Left lung (tissue), 14 donors: ENCODE measurements at places on chromosomes 2 and 18. TPM values are rescaled to one million over a fixed set of nuclear protein-coding genes. Genes with fewer than 3 reads are reported as not detected.

- DNase-seq: no peak
- H3K4me1 ChIP-seq: peaks cover 5% of the 10 kb centered on the region
- H3K27ac ChIP-seq: no peak overlapping the region
- H3K27me3 ChIP-seq: no peaks in the 10 kb centered on the region
- peaks cover 44% of the 10 kb centered on the region for H3K36me3 ChIP-seq
These were observed 115.3 kb upstream of the ITGB6 start for GRCh38 chr2:160315337-160315736.

DNA sequence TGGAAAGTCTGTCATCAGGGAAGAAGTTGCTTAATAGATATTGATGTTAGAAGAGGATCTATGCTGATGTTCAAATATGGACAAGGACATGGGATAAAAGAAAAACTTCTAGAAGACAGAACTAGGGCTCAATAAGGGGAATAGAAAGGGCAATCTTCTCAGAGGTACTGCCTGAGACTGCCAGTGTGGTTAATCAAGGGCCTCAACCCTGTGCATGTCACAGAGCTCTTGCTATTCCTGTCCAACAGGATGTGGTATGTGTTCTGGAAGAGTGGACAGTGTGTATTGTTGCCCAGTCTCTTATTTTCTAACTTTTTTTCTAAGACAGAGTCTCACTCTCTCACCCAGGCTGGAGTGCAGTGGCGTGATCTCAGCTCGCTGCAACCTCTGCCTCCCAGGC, 27.8 kb upstream of the RNF125 start:
- DNase-seq: peak; percentile 10
- H3K4me3 ChIP-seq: no peak overlapping the region
- no peaks in the 10 kb centered on the region for H3K4me1 ChIP-seq
- no peaks in the 10 kb centered on the region for H3K36me3 ChIP-seq

- H3K27me3 ChIP-seq: peaks cover 11% of the 10 kb centered on the region
- no peak overlapping the region for H3K27ac ChIP-seq
- no peak overlapping the region for H3K4me3 ChIP-seq
These were observed 7.3 kb downstream of the EMILIN2 start for GRCh38 chr18:2853926-2854664.

DNA sequence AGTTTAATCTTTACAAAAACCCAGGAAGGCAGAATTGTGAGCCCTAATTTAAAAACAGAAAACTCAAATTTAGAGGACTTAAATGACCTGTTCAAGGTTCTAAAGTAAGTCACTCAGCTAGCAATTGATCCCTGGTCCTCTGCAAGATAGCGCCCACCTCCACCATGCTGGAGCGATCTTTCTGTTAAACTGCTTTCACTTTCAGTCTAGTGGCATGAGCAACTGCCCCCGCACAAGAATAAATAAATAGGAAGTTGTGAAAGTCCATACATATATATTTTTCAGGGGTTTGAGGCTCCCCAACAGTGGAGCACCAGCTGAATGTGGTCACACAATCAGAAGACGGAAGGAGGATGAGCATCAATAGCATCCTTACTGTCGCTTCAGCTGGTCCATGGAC, 217.9 kb downstream of the NAPG start:
- no peaks in the 10 kb centered on the region for H3K36me3 ChIP-seq
- H3K4me1 ChIP-seq: no peaks in the 10 kb centered on the region
- DNase-seq: no peak
- no peaks in the 10 kb centered on the region for H3K27me3 ChIP-seq
- no peak overlapping the region for H3K4me3 ChIP-seq

DNA sequence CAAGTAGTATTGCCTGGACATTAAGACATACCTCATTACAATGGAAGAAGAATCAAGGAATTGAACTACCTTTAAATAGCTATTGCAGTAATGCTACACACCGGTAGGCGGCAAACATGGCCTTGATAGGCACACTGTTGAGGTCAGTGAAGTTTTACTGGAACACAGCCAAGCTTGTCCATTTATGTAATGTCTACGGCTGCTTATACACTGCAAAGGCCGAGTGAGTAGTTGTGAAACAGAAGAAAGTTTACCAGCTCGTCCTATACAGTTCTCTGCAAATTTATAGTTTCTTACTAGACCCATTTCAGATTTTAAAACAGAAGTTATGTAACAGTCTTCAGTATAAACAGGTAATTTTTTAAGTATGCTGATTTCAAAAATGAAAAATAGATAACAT, 38.8 kb downstream of the PPP4R1 start:
- H3K36me3 ChIP-seq: no peaks in the 10 kb centered on the region
- peak; percentile 96 for DNase-seq
- H3K27ac ChIP-seq: no peak overlapping the region
- no peak overlapping the region for H3K4me3 ChIP-seq

GRCh38 chr2:100178085-100178788, 35.8 kb upstream of the AFF3 start:
- H3K4me3 ChIP-seq: no peak overlapping the region
- no peaks in the 10 kb centered on the region for H3K36me3 ChIP-seq
- DNase-seq: no peak
- no peaks in the 10 kb centered on the region for H3K4me1 ChIP-seq
- no peaks in the 10 kb centered on the region for H3K27me3 ChIP-seq

DNA sequence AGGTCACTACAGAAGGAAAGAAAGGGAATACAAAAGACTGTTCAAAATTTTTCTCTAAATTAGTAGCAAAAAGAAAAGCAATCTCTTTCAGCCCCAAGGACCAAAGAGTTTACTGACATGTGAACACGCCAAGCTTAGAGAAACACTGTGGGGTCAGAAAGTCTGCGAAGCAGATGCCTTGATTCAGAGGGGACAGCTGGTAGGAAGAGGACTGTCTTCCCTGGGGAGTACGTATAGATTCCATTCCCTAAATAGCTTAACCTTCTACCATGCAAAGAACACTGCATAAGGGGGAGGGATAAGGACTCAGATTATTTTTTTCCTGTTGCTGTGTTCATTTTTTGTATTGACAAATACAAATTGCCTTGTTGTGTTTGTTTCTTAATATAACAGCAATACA, 96.1 kb downstream of the IRS1 start:
- no peaks in the 10 kb centered on the region for H3K4me1 ChIP-seq
- no peaks in the 10 kb centered on the region for H3K36me3 ChIP-seq
- no peaks in the 10 kb centered on the region for H3K27me3 ChIP-seq
- no peak for DNase-seq

GRCh38 chr2:79789811-79790210, 277.0 kb downstream of the CTNNA2 start:
- DNase-seq: no peak
- H3K27ac ChIP-seq: no peak overlapping the region
- no peaks in the 10 kb centered on the region for H3K36me3 ChIP-seq
- H3K4me1 ChIP-seq: no peaks in the 10 kb centered on the region
- no peak overlapping the region for H3K4me3 ChIP-seq

- H3K36me3 ChIP-seq: no peaks in the 10 kb centered on the region
- no peak overlapping the region for H3K27ac ChIP-seq
- H3K4me1 ChIP-seq: no peaks in the 10 kb centered on the region
- no peaks in the 10 kb centered on the region for H3K27me3 ChIP-seq
These were observed 2182.7 kb upstream of the PIK3C3 start for GRCh38 chr18:39772155-39772919.

GRCh38 chr2:2788076-2788475, 457.0 kb upstream of the MYT1L start:
- no peaks in the 10 kb centered on the region for H3K4me1 ChIP-seq
- no peak overlapping the region for H3K27ac ChIP-seq
- no peak overlapping the region for H3K4me3 ChIP-seq
- no peaks in the 10 kb centered on the region for H3K36me3 ChIP-seq
- DNase-seq: no peak

DNA sequence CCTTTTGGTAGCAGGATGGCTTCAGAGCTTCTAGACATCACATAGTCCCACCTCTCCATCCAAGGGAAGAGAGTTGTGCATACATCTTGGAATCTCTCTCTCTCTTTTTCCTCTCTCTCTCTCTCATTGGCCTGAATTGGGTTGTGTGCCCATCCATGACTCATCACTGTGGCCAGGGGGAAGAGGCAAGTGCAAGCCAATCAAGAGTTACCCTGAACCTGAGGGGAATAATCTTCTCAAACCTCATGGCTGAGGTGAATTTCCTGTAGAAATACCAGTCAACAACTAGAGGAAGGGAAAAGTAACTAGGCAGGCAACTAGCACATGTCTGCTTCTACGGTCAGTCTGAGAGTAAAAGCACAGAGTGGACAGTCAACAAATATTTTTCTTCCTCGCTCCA, 7.3 kb upstream of the CHN1 start:
- H3K36me3 ChIP-seq: no peaks in the 10 kb centered on the region
- H3K4me3 ChIP-seq: no peak overlapping the region
- no peak overlapping the region for H3K27ac ChIP-seq
- DNase-seq: no peak
- H3K4me1 ChIP-seq: no peaks in the 10 kb centered on the region
- peaks cover 11% of the 10 kb centered on the region for H3K27me3 ChIP-seq

GRCh38 chr2:7815726-7816125, 866.1 kb upstream of the ID2 start:
- H3K4me1 ChIP-seq: no peaks in the 10 kb centered on the region
- H3K27ac ChIP-seq: no peak overlapping the region
- H3K4me3 ChIP-seq: no peak overlapping the region
- no peaks in the 10 kb centered on the region for H3K36me3 ChIP-seq
- DNase-seq: no peak

- no peaks in the 10 kb centered on the region for H3K27me3 ChIP-seq
- no peak overlapping the region for H3K4me3 ChIP-seq
- H3K27ac ChIP-seq: no peak overlapping the region
- no peaks in the 10 kb centered on the region for H3K4me1 ChIP-seq
- DNase-seq: no peak
These were observed 1344.4 kb upstream of the CELF4 start for GRCh38 chr18:38909972-38910371.

DNA sequence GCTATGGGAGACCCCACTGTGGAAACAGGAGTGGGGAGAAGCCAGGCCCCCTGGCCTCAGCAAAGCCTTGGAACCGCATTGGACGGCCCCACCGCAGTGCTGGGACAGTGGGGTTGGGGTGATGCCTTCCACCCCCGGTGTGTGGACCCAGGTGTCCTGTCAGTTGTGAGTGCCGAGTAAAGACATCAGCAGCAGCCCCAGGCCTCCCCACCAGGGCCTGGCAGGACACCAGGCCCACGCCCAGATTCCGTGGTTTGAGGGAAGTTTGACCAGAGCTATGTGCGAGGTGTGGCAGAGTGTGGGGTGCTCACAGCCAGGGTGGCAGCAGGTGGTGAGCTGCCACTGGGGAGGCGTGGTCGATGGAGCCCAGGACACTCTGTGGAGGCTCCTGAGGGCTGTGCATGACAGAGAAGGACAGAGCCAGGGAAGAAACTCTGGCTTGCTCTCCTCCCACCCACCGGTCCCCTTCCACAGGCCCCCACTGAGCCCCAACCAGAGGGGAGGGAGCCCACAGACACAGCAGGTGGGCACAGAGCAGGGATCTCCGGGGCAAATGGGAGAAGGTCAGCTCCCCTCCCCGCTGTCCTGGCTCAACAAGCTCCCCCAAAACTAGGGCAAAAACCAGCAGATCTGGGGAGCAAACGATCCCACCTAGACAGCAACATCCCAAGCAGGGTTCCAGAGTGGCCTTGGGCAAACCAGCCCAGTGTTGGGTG, 69.1 kb downstream of the TWIST2 start:
- H3K27me3 ChIP-seq: no peaks in the 10 kb centered on the region
- no peaks in the 10 kb centered on the region for H3K4me1 ChIP-seq
- H3K4me3 ChIP-seq: no peak overlapping the region
- no peak overlapping the region for H3K27ac ChIP-seq
- no peaks in the 10 kb centered on the region for H3K36me3 ChIP-seq

DNA sequence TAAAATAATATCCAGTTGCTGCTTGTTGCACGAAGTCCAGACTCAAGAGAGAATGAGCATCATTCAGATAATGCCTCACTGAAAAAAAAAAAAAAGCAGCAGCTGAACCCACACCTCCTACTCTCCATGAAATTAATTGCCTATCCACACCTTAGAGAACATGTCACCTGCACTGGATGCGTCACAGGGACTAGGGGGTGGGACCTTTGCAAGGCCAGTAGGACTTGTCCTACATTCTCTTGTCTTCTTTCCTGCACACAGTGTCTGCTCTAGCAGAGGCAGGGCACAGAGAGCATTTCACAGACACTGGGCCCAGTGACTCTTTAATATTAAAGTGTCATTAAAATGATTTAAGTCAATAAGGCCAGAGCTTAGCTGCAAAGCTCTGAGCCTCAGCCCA, at the start of gene ABCA12:
Gene ABCA12 (minus strand): TSS at position 148 of the 400 bp plus-strand sequence. CDS start 418 bp downstream, outside the sequence.
- no peak within 1 kb of the TSS for H3K27ac ChIP-seq
- no peak for DNase-seq
- no peaks in the 10 kb centered on the region for H3K4me1 ChIP-seq
- H3K27me3 ChIP-seq: no peaks in the 10 kb centered on the region
- H3K36me3 ChIP-seq: no peaks in the 10 kb centered on the region

DNA sequence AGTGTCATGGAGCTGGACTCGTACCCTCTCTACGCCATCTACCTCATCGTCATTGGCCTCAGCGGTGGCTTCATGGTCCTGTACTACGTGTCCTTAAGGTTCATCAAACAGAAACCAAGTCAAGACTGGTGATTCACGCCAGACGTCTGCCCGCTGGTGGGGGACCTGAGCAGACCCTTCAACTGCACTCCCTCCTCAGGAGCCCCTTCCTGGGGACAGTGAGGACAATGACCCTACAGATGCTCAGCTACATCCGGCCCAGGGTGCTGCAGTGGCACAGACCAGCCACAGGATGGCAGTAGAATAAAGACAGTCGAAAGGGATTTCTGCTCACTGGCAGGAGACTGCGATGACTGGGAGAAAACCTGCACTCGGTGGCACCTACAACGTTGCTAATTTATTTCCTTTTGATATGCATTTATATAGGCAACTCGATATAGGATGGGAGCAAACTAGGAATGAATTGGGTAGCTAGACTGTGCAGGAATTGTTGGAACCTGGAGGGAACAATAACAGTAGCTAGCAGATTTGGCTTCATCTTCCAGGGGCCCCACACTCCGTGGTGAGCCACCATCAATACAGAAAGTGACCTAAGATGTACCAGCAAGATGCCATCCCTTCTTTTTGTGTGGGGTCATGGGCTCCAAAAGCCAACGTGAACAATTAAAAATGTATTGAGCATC, 39.2 kb downstream of the ABCG8 start:
- no peaks in the 10 kb centered on the region for H3K27me3 ChIP-seq
- DNase-seq: peak; percentile 65
- no peak overlapping the region for H3K4me3 ChIP-seq
- peaks cover 14% of the 10 kb centered on the region for H3K4me1 ChIP-seq
- H3K27ac ChIP-seq: no peak overlapping the region

GRCh38 chr18:50579061-50579774, 19.3 kb downstream of the MAPK4 start:
- no peaks in the 10 kb centered on the region for H3K27me3 ChIP-seq
- no peak for DNase-seq
- no peaks in the 10 kb centered on the region for H3K4me1 ChIP-seq

GRCh38 chr2:112493048-112493447, 11.1 kb downstream of the TTL start:
- peaks cover under 1% of the 10 kb centered on the region for H3K4me1 ChIP-seq
- no peak overlapping the region for H3K27ac ChIP-seq
- H3K4me3 ChIP-seq: no peak overlapping the region
- DNase-seq: no peak

The DPP4 gene
- total RNA-seq: 105 TPM

The FHOD3 gene
- total RNA-seq: 1.0 TPM

The ELOA2 gene
- total RNA-seq: not detected

The IL1RL2 gene
- total RNA-seq: 1.5 TPM

The RAMP1 gene
- total RNA-seq: 7.0 TPM

The GNLY gene
- 10.5 TPM for total RNA-seq

The C2orf15 gene
- 3.4 TPM for total RNA-seq
